ENCODE measurements at places on chromosomes 1 and 21.

DNA sequence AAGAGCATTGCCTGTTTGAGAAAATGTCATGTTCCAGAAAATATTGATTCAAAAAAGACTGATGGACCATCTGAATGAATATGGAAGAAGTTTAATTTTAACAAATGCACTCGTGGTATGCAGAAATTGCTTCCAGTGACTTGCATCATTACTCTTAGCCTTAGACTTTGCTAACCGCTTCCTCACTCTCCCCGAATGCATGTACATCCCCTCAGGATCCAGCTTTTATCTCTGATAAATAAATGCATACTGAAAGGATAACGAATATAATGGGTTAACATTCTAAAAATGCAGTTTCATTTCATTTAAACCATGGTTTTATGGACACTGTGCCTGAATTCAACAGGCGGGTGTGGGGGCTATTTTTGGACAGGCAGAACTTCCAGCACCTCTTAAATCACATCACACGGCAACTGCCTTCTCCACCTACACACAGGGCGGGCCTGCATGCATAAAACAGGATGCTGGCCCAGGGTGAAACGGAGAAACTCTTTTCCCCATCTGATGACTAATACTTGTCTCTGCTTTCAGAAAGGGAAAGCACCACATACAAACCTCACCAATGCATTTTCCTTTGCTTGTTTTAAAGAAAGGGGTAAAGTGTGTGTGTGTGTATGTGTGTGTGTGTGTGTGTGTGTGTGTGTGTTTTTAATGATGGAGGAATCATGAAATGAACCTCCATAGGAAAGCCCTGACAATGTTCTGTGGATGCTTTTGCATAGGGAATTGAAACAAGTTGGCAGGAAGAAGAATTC, 48.7 kb downstream of the SPAG17 start:
- DNase-seq, result no peak

DNA sequence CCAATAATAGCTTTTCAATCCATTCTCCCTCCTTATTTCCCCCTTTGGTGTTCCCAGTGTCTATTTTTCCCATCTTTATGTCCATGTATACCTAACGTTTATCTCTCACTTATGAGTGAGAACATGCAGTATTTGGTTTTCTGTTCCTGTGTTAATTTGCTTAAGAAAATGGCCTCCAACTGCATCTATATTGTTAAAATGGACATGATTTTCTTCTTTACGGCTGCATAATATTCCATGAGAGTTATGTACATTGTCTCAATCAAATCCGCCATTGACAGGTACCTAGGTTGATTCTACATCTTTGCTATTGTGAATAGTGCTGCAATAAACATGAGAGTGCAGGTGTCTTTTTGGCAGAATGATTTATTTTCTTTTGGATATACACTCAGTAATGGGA, 126.7 kb downstream of the CTH start:
- no peak for DNase-seq

DNA sequence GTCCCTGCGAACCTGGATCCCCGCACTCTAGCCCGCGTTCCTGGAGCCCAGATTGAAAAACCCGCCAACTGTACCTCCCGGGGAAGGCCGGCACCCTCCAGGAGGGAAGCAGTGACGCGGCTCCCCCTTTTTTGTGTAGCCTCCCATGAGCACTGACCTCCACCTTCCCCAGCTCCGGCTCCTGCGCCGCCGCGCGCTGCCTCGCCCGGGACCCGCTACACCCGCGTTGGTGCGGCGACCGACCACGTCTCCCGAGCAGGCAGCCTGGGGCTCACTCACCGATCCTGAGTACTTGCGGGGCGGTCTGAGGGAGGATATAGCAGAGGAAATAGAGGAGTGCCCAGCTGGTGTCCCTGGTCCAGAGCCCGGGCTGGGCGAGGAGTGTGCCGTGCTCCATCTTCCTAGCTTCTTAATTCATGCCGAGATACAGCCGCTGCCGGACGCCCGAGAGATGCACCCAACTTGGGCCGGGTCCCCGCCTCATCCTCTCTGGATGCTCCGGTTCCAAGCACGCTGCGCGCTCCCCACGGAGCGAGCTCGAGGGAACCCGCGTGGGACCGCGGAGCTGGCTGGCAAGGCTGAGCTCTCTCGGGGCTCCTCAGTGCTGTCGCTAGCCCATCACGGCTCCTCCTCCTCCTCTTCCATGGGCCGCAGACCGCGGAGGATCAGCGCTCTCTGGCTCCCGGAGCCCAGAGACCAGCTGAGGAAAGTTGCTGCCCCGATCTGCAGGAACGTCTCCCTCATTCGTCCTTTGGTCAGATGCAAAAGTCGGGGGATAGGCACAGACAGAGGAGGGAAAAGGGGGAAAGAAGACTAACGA, 482 bp downstream of the GRIK1 start:
- DNase-seq, result no peak

DNA sequence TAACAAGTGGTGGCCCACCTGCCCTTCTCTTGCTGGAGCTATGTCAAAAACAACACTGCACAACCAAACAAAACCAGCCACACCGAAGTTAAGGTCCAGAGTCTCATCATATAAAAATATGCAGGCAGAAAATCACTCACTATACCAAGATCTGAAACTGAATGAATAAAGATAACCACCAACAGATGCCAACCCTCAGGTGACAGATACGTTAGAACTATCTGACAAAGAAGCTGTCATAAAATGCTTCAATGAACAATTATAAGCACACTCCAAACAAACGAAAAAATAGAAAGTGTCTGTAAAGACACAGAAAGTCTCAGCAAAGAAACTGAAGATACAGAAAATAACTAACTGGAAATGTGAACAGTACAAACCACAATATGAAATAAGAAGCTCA, 14.0 kb downstream of the ZNF496 start:
- DNase-seq, result no peak
